NCI-H2081 (cell line): ENCODE measurements at places on chromosomes 11 and 22.

- DNase-seq: peak; percentile 84
Observed at GRCh38 chr11:1262172-1263006, 39.5 kb downstream of the MUC5B start.

- no peak for DNase-seq
Observed at GRCh38 chr11:16891165-16891564, 123.0 kb downstream of the PLEKHA7 start.

- DNase-seq: peak; percentile 84
Observed at GRCh38 chr22:17131686-17132085, 10.5 kb upstream of the TMEM121B start.

GRCh38 chr22:37639771-37640590 lies 512 bp downstream of the SH3BP1 start:
- DNase-seq: no peak

DNA sequence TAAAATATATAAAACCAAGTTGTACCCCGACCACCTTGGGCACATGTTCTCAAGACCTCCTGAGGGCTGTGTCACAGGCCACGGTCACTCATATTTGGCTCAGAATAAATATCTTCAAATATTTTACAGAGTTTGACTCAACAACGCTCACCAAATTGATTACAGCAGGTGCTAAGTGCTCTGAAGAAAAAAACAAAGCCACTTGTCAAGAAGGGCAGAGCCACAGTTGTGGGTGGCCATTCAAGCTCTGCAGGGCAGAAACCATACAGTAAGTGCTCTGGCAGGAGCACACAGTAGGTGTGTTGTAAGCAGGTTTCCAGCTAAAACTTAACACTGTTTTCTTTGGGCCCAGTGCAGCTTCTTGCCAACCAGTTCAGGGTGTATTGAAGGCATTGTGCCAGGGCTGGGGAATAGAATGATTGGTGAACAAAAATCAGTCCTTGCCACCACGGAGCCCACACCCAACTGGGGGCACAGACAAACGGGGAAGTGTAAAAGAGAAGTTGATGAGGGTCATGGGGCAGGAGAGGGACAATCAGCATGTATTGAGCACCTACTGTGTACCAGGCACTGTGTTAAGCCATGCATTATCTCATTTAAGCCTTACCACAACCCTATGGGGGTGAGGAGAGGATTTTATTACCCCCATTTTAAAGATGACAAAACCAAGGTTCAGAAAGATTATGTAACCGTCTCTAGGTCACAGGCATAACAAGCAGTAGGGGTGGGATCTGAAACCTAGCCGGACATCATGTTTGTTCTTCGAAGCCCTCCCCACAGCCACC lies 18.2 kb downstream of the ARRB1 start:
- DNase-seq: no peak

- DNase-seq: no peak
Observed at GRCh38 chr11:74147199-74147929, 23.4 kb downstream of the C2CD3 start.

GRCh38 chr11:57482782-57483561 lies 22.6 kb downstream of the RTN4RL2 start:
- DNase-seq: no peak

DNA sequence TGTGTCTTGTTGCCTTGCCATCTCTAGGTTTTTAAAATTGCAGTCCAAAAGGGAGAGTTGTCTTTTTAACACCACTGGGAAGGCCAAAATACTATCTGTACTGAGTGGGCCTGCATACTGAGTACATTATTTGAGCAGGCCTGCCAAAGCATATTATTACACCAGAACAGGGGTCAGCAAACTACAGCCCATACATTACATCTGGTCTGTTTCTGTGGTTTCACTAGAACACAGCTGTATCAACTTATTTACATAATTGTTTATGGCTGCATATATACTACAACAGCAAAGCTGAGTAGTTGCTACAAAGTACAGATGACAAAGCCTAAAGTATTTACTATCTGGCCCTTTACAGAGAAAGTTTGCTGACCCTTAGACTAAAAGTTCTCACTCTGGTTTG lies 74.0 kb downstream of the USP35 start:
- DNase-seq: no peak
